ENCODE measurements at places on chromosomes 7 and 10. TPM values are rescaled to one million over a fixed set of nuclear protein-coding genes. Genes with fewer than 3 reads are reported as not detected.

GRCh38 chr7:24427048-24427447 is 143.1 kb downstream of the NPY start:
- no peaks in the 10 kb centered on the region for H3K4me1 ChIP-seq
- peaks cover 17% of the 10 kb centered on the region for H3K27me3 ChIP-seq
- no peak for DNase-seq

- H3K27ac ChIP-seq, result no peak overlapping the region
- H3K4me1 ChIP-seq, result no peaks in the 10 kb centered on the region
- no peak overlapping the region for H3K4me3 ChIP-seq
- no peaks in the 10 kb centered on the region for H3K27me3 ChIP-seq
Observed at GRCh38 chr7:122268101-122268500, 36.4 kb downstream of the FEZF1 start.

LEP gene
- not detected for total RNA-seq

DNA sequence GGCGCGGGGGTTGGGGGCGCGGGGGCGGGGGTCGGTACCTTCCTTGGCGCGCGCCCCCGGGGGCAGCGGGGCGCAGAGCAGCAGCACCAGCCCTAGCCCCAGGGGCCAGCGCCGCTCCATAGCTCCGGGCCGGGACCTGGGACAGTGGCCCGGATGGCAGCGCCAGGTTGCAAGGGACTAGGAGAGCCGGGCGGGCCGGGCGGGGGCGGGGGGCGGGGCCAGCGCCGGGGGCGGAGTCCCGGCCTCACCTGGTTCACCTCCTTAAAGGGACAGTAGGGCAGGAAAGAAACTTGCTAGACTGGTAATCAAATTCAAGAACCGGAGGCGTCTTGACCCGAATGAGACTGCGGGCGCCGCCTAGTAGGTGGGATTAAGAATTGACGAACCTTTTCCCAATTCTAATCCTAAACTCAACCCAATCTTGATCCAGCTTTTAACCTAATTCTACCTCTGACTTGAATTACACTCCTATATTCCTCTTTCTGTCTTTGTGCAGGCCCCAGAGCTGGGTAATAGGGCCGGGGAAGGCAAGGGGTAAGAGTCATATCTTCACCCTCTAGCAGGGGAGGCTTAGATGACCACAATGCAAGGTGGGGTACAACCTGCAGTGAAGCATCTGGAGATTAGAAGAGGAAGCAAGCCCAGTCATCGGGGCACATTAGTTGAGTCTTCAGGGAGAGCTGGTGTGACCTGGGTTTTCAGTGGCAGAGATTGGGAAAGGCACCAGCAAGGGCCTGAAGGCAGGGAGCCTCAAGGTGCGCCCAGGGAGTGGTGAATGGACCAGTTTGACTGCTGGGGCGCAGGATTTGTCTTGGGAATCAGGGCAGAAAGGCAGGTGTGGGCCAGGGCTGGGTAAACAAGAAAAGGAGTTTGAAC is at the start of gene EPHA1:
Gene EPHA1 (minus strand): TSS at position 171 of the 876 bp plus-strand sequence. CDS start 51 bp downstream, at position 120.
- no peak for DNase-seq
- no peak within 1 kb of the TSS for H3K4me3 ChIP-seq
- no peak within 1 kb of the TSS for H3K27ac ChIP-seq
- peaks cover 20% of the 10 kb centered on the region for H3K27me3 ChIP-seq
- no peaks in the 10 kb centered on the region for H3K36me3 ChIP-seq
- peaks cover 17% of the 10 kb centered on the region for H3K4me1 ChIP-seq

DNA sequence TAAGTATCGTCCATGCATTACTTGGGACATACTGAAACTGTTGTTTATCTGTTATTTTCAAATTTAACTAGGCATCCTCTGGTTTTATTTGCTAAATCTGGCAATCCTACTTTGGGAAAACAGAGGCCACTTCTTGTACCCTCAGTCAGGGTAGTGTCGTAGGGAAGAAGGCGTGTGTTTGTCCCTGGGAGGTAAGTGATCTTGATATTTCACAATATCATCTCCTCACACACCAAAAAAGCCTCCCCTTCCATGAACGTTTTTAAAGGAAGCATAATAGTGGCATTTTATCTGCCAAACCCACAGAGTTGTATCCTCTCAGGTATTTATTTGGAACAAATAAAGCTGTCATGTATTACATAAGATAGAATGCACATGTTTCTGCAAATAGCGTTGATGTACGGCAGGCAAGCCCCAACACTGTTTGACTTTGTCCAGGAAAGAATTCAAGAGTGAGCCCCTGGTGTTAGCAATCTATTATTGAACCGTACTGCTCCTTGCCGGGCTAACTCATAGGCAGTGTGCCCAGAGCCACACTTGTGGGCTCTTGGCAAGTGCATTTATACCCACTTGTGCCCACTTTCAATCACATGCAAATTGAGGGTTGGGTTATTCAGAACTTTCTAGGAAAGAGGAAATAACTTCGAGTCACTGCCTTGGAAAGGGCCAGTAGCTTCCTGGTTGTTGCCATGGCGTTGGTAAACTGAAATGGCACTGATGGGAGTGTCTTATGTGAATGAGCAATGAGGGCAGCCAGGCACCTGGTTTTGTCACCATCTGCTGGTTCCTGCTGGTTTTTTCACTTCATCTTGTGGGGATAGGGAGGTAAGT is 266.0 kb downstream of the USP6NL start:
- no peaks in the 10 kb centered on the region for H3K4me1 ChIP-seq
- no peaks in the 10 kb centered on the region for H3K36me3 ChIP-seq
- peaks cover 19% of the 10 kb centered on the region for H3K27me3 ChIP-seq

TMEM178B gene
- 0.99 TPM for total RNA-seq

- no peak overlapping the region for H3K4me3 ChIP-seq
- H3K36me3 ChIP-seq, result peaks cover 5% of the 10 kb centered on the region
- H3K27ac ChIP-seq, result no peak overlapping the region
- no peaks in the 10 kb centered on the region for H3K4me1 ChIP-seq
- no peaks in the 10 kb centered on the region for H3K27me3 ChIP-seq
Observed at GRCh38 chr7:75946207-75946855, 31.4 kb downstream of the POR start.

DNA sequence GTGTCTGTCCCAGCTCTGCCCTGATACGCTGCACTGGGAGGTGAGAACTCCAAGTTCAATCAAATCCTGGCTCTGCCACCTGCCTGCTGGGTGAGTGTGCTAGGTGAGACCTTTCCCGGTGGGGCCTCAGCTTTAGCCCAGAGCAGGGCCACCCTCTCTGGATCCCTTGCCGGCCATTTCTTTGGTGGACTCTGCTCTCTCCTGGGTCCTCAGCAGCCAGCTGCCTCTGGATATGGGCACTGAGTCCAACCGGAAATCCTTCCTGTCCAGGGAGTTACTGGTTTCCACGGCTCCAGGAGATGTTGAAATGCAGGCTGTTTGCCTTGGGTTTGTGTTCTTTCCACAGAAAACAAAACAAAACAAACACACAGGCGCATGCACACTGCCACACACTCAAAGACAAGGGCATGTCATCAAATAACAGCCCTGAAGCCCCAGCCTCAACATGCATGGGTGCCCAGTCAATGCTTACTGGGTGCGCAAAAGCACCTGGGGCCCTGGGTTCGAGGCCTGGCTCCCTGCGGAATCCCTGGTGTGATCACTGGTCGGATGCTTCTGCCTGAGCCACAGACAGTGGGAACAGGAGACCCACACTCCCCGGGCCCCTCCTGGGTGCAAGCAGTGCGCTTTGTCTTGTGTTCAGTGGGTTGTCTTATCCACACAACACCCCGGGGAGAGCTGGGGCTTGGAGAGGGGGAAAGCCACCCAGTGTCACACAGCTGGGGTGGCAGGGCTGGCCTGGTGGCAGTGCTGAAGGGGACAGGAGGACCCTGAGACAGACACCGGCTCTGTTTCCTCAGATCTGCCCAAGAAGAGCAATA is 33.1 kb downstream of the PPIF start:
- no peak overlapping the region for H3K4me3 ChIP-seq
- peaks cover 52% of the 10 kb centered on the region for H3K4me1 ChIP-seq
- H3K36me3 ChIP-seq, result peaks cover 3% of the 10 kb centered on the region
- DNase-seq, result peak; percentile 82
- H3K27ac ChIP-seq, result peak overlapping the region; percentile 78

DNA sequence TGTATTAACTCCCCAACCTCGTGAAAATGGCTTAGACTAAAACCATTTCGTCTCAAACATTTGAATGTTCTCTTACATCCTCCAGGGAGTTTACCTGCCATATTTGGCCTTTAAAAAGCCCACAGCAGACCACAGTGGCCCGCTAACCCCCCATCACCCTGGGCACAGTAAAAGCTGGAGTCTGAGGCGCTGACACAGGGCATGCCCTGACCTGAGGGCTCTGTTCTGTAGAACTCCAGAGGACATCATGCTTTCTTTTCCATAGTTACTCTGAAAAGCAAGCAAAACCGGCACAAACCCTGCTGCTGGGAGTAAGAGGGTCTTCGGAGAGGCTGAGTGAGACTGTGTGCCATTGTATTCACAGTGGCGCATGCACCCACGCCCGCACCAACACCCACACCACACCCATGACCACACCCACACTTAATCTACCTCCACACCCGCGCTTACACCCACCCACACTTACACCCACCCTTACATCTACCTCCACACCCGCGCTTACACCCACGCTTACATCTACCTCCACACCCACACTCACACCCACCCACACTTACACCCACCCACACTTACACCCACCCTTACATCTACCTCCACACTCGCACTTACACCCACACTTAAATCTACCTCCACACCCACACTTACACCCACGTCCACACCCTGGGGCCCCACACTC is 32.1 kb downstream of the LRRC27 start:
- H3K4me3 ChIP-seq, result no peak overlapping the region
- no peak overlapping the region for H3K27ac ChIP-seq
- H3K27me3 ChIP-seq, result no peaks in the 10 kb centered on the region
- H3K4me1 ChIP-seq, result no peaks in the 10 kb centered on the region
- DNase-seq, result peak; percentile 88

BZW2 gene
- 61.3 TPM for total RNA-seq

GRCh38 chr7:29723599-29723998 is 82.7 kb upstream of the WIPF3 start:
- peaks cover 18% of the 10 kb centered on the region for H3K4me1 ChIP-seq
- peaks cover 21% of the 10 kb centered on the region for H3K27me3 ChIP-seq
- H3K27ac ChIP-seq, result no peak overlapping the region
- H3K36me3 ChIP-seq, result no peaks in the 10 kb centered on the region

All from osteocyte (in vitro differentiated cells).